ENCODE measurements at places on chromosomes 2 and 18.
A peak's percentile ranks its signal among the peaks of the same experiment; 100 is the strongest.

DNA sequence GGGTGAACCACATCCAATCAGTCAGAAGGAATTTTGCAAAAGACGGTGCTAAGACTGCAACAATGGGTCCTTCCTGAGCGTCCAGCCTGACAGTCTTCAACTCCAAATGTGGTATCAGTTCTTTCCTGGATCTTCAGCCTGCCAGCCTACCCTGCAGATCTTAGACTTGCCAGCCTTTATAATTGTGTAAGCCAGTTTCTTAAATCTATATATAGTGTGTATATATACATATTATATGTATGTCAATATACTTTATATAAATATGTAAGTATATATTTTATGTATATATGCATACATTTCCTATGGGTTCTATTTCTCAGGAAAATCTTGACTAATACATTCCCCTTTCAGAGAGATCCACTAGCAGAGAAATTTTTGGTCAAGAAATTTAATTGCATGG is 245.5 kb downstream of the FHOD3 start:
- no peak for DNase-seq

- peak; percentile 28 for DNase-seq
Measured at GRCh38 chr2:86518481-86518880, 44.8 kb downstream of the CHMP3 start.

DNA sequence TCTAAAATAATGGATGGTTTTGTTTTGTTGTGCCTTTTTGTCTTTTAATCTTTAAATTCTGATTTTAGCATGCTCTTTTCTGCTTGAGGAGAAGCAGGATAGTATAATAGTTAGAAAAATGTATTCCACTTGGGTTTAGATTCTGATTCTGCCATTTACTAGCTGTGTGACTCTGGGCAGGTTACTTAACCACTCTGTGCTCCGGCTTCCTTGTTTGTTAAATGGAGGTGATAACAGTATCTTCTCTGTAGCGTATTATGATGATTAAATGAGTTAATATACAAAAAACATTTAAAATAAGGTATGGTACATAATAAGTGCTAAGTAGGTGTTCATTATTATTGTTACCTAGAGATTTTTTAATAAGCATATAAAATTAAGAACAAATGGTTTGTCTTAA is 26.9 kb upstream of the IL18RAP start:
- no peak for DNase-seq

DNA sequence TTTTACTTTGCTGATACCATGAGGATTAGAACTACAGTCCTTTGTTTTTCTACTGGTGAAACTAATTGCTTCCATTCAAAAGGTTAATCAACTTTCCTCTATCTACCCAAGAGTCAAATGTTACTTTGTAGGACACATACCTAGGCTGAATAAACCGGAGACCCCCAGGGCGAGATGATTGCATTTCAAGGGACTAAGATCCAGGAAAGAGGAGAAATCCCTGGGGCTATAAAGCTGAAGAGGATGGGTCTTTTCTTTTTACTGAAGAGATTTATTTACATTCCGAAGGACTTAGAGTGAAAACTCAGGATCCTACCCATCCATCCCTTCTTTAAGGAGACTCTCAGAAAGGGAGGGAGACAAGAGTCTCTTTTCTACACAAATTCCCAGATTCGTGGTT is 331.9 kb downstream of the CDH19 start:
- DNase-seq: peak; percentile 65

GRCh38 chr2:30264274-30264673 is 32.9 kb downstream of the LBH start:
- DNase-seq: no peak

DNA sequence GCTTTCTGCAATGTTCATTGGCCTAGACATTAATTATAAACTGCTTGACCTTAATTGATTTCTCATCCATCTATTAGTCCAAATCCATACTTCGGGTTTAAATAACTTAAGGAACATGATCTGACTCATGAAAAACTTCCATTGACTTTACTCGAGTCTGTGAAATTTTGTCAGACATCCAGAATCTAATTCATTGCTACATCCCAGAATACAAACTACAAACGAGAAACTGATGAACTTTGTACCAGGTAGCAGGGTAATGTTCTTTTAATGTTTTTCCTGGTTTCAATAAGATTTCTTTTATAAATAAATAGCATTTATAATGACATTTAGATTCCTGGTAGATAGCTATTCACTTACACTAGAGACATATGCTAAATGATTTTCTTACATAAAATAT is 36.0 kb upstream of the IKZF2 start:
- no peak for DNase-seq

DNA sequence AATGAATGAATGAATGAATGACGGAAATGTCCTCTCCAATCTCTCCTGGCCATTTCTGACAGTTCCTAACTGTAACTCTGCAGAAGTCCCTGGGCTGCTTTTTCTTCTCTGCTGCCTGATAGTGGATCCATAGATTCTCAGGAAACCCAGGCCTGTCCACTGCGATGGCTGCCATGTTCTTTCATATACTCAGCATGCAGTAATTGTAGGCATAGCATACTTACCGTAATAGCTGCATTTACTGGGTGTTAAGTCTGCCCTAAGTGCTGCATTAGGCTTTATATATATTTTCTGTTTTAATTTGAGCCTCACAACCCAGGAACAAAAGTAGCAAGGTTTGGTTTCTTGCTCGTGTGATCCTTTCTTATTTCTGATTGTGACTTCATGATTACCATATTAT is 122.9 kb downstream of the DCC start:
- DNase-seq: no peak

- DNase-seq: no peak
Measured at GRCh38 chr2:74072565-74072964, 75.1 kb downstream of the BOLA3 start.

GRCh38 chr18:58507880-58508279 is 121.0 kb downstream of the ALPK2 start:
- no peak for DNase-seq

- DNase-seq: no peak
Measured at GRCh38 chr18:76860411-76860810, 38.1 kb downstream of the ZNF236 start.

- no peak for DNase-seq
Measured at GRCh38 chr18:69158944-69159343, 241.7 kb upstream of the DOK6 start.

GRCh38 chr2:11896386-11896785 is 150.0 kb downstream of the LPIN1 start:
- no peak for DNase-seq

DNA sequence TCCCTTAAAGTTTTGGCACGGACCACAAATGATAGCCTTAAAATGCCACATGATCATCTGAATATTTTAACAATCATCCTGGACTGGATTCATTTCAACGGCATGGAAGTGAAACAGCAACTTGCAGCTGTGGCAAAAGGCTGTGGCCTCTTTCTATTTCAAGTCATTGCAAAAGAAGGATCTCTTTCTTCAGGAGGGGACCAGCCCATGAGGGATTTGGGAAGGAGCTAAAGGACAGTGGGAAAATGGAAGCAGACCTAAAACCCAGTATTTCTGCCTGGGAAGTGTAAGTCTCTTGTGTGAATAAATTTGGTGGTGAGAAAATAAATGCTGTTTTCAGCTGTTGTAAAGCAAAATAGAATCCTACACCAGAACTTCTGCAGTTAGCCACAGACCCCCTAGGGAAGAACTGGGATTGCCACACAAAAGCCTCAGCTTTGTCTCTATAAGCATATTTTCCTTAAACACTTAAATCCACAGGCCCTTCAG is 107.3 kb upstream of the ZFP36L2 start:
- DNase-seq: no peak

GRCh38 chr2:142180820-142181533 is 50.2 kb upstream of the LRP1B start:
- peak; percentile 86 for DNase-seq

DNA sequence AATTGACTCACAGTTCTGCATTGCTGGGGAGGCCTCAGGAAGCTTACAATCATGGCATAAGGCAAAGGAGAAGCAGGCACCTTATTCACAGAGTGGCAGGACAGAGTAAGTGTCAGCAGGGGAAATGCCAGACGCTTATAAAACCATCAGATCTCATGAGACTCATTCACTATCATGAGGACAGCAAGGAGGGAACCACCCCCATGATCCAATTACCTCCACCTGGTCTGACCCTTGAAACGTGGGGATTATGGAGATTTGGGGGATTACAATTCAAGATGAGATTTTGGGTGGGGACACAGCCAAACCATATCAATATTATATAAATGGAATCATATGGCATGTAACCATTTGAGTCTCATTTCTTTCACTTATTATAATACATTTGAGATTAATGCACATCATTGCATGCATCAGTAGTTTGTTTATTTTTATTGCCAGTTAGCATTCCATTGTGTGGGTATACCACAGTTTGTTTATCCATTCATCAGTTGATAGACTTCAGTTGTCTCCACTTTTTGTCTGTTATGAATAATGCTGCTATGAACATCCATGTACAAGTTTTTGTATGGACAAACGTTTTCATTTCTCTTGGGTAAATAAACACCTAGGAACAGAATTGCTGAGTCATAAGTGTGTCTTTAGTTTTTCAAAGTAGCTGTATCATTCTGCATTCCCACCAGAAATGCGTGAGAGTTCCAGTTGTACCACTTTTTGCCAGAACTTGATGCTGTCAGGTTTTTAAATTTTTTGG is 5.8 kb upstream of the SRBD1 start:
- DNase-seq: no peak

GRCh38 chr18:35118641-35119040 is 77.4 kb downstream of the MAPRE2 start:
- no peak for DNase-seq

GRCh38 chr2:30675758-30676157 is 131.5 kb downstream of the CAPN13 start:
- DNase-seq: no peak

GRCh38 chr2:72539071-72539552 is 286.7 kb downstream of the EXOC6B start:
- DNase-seq: no peak

- no peak for DNase-seq
Measured at GRCh38 chr2:25265802-25266201, 75.9 kb downstream of the DNMT3A start.

- no peak for DNase-seq
Measured at GRCh38 chr2:25936889-25937545, 45.3 kb downstream of the KIF3C start.

- DNase-seq: no peak
Measured at GRCh38 chr2:69734854-69735544, 6.9 kb upstream of the ANXA4 start.

DNA sequence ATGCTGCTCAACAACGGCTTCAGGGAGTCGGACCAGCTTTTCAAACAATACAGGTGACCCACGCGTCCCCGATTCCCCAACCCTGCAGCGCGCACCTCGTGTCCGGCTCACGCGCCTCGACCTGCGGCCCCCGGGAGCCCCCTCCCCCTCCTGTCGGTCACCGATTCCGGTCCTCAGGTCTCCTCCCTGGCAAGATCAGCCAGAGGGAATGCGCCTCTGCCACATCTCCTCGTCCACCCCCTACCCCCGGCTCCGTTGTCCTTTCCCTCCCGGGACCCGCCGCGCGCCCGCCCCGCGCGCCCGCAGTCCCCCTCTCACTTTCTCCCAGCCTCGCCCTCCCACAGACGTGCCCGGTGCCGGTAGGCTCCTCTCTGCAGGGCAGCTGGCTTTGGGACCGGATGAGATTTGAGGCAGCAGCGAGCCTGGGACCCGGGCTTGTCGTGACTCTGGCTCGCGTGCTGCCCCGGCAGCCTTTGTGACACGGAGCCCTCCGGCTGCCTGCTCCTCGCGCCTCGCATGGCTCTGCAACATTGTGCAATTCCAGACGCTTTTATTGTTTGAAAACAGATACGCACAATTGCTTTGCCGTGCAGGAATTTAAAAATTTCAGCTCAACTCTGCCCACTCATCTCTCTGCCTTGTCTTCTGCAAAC is 558 bp downstream of the TTC39C start:
- peak; percentile 51 for DNase-seq

GRCh38 chr2:172614932-172615331 is 59.0 kb downstream of the PDK1 start:
- no peak for DNase-seq

DNA sequence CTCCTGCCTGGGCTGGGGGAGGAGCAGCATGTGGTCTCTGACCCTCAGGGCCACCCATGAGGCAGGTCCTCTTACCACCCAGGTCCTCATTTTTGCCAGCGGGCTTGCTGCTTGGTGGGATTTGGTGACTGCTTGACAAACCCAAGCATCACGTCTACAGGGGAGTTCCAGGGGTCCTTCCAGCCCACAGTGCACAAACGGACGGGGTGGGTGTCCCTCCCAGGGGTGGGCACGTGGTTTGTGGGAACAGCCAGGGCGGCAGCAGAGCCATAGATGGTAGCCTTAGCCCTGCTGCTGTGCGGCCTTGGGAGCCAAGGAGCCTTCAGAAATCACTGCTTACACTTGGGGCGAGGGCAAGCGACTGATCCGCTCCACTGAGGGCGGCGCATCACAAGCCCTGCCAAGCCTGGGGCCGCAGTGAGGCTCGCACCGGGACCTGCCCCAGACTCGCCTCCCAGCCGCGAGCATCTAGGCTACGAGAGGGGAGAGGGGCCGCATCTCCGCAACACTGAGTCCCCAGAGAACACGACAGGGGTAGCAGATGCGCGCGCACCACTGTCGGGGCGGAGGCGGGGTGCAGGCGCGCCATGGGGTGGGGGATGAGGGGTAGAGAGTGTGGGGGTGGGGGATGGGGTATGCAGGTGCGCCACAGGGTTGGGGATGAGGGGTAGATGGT is 36.9 kb downstream of the SNED1 start:
- peak; percentile 64 for DNase-seq

GRCh38 chr2:120369250-120369649 is 23.3 kb downstream of the INHBB start:
- no peak for DNase-seq

DNA sequence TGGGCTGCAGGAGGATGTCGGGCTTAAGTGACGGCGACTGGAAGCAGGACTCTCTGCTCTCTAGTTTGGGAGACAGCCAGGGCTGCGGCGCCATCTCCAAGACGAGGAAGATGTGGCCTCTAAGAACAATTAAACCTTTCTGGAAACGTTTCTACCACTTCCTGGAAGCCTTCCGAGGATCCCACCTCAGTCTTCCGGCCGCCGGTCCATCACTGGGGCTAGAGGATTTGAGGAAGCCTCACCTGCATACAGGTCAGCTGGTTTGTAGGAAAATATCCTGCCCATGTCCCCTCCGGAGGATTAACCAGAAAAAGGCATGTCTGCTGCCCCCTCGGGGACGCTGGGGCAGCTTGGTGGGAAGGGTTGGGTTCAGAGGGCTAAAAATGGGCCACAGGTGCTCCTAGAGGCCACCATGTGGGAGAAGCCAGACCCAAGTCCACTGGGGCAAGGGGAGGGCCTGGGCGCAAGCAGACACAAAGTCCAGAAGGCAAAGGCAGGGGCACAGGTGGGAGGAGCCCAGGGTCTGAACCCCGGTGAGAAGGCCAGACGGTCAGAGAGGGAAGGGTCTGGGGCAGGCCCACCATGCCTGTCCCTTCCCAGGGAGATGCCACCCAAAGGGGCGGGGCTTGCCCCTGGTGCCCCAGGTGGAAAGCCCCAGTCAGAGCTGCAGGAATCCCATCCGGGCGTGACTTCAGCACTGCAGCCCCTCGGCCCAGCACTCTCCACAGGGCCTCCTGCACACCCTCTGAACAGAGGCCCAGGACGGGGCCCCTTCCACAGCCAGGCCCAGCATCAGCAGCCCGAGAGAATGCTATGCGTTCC is 82.2 kb upstream of the ID2 start:
- no peak for DNase-seq

Data from WTC11 (cell line).